Kasumi-1 (cell line): ENCODE measurements at places on chromosomes 2 and 18.

DNA sequence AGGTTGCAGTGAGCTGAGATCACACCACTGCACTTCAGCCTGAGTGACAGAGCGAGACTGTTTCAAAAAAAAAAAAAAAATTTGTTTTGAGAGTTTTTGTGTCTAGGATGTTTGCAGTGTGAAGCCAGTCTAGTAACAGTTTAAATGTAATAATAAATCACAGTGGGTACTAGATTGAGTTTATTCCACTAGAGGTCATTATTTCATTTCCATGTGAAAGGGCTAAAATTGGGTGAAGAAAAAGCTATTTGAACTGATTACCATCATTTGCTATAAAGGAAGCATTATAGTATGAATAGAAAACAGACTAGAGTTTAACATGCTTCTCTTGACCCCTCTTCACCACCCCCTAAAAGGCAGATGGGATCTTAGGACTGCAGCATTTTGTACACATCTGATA, 20.3 kb downstream of the SNRPD1 start:
- DNase-seq, result no peak

GRCh38 chr18:13254971-13255927, 36.7 kb downstream of the LDLRAD4 start:
- no peak for DNase-seq

DNA sequence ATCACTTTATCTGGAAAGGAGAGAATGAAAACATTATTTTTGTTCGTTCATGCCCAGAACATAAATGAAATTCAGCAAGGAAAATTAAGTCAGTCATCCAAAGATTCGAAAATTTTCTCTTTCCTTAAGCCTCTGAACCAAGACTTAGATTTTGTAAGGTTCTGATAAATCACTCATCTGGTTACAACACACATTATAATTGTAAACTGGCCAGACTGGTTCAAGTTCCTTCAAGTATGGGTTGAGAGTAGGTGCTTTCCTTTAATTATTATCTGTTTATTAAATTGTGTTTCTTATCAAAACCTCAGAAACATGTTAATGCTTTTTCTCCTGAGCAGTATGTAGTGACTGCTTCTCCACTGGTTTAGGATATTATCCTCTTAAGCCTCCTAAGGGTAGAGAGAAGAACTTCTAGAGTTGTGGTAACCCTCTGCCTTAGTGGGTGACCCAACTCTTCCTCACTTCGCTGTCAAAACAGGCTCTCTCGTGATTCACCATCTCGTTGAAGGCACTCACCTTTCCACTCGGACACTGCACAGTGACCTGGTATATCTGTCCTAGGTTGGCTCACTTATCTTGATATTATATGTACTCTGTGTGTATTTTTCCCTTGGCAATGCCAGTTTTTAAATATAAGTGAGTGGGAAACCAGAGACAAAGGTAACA, 325.9 kb downstream of the PAX3 start:
- no peak for DNase-seq

DNA sequence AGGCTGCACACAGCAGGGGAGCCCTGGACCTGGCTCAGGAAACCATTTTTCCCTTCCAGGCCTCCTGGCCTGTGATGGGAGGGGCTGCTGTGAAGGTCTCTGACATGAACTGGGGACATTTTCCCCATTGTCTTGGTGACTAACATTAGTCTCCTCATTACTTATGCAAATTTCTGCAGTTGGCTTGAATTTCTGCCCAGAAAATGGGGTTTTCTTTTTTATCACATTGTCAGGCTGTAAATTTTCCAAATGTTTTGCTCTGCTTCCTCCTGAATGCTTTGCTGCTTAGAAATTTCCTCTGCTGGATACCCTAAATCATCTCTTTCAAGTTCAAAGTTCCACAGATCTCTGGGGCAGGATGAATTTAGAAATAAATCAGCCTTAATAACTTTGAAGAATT, 78.2 kb downstream of the EHBP1 start:
- DNase-seq, result no peak

GRCh38 chr2:181393472-181393871, 63.7 kb upstream of the ITGA4 start:
- peak; percentile 95 for DNase-seq

GRCh38 chr2:132824716-132825115, 154.7 kb upstream of the LYPD1 start:
- no peak for DNase-seq

DNA sequence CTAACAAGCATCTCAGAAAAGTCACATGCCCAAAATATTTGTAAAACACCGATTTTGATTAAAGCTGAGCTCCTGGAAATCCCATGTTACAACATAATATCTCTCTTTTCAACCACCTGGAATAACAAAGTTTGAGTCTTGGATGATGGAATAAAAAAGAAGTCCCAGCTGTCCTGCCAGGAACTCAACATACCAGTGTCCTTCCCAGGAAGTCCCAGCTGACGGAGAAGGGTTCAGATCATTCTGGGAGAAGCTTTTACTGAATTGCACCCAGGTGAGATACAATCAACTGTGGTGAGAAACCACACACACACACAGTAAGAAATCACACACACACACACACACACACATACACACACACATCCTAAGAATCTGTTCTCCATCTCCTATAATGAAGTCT, 413.1 kb upstream of the PKDCC start:
- no peak for DNase-seq

GRCh38 chr18:79924814-79925731, 26.4 kb downstream of the SLC66A2 start:
- DNase-seq, result no peak

GRCh38 chr2:98335271-98335670, 11.0 kb upstream of the CNGA3 start:
- no peak for DNase-seq

- DNase-seq, result no peak
Measured at GRCh38 chr2:64085936-64086335, 58.3 kb downstream of the PELI1 start.

- no peak for DNase-seq
Measured at GRCh38 chr2:236505041-236505440, 64.6 kb upstream of the ACKR3 start.

GRCh38 chr18:62634458-62634857, 80.9 kb upstream of the PHLPP1 start:
- no peak for DNase-seq

DNA sequence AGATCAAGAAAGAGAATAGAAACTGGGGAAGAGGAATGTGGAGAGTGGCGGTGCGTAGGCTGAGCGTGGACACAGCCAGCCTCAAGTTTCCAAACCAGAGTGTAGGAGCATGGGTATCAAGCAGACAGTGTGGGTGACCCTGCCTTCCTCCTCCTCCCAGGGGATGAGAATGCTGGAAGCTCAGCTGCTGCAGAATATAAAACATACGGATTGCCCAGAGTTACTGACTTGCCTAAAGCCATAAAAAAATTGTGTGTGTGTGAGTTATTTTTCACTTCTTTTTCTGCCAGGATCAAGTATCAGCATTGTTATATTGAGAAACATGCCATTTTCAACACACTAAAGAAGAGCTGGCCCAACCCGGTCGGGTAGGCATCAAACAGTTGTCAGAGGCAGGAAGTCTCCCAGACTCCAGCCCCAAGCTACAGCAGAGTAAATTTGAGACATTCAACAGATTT, 333.3 kb upstream of the ACVR2A start:
- no peak for DNase-seq

- no peak for DNase-seq
Measured at GRCh38 chr2:23399674-23400261, 14.8 kb downstream of the KLHL29 start.

DNA sequence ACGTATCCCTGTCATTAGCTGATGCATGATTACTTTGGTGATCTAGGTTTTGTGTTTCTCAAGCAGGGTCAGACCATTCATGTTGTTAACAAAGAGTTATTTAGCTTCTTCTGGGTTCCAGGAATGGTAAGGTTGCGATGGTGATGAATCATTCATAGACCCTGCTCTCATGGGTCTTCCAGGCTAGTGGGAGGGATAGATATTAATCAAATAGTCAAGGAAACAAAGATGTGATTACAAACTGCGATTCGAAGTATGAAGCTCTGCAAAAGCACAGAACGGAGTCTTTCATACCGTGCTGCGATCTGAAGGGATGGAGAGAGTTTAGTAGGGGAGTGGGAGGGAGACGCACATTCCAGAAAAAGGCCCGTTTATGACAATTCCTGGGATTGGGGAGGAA, 42.1 kb downstream of the CAVIN2 start:
- no peak for DNase-seq

DNA sequence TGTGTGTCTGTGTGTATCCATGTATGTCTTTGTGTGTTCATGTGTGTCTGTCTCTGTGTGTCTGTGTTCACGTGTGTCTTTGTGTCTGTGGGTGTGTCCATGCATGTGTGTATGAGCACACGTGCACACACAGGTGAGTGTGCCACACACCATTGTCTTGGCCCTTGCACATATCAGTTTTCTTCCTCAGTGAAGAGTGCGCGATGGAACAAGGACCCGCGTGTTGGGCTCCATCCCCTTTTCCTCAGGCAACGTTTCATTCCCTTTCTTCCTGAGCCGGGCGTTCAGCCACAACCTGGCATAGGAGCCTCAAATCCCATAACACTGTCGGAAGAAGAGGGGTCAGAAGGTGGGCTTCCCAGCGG, 74.3 kb downstream of the PTGR3 start:
- DNase-seq, result no peak

GRCh38 chr2:163711258-163711657, 24.6 kb downstream of the FIGN start:
- DNase-seq, result no peak

GRCh38 chr2:109057686-109058085, 68.7 kb upstream of the EDAR start:
- DNase-seq, result no peak

DNA sequence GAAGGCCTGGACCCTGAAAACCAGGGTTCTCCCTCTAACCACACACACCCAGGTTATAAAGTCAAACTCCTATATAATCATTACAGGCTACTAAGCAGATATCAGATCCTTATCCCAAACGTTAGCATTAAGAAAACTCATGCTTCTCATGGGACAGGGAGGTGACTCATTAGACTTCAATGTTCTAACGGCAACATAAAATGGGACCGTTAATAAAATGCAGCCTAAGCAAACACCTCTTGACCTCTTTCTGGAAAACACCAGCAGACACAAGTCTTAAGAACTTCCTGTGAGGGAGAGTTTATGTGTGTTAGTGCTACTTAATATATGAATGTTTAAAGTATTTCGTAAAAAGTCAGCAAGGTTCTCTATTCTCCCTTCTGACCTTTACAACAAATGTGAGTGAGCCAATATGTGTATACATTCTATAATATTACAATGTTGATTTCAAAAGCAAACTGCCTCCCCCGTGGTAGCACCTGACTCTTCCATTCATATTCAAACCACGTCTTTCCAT, 31.7 kb downstream of the LPIN2 start:
- no peak for DNase-seq

GRCh38 chr2:174606336-174606735, 8.7 kb upstream of the WIPF1 start:
- no peak for DNase-seq

- DNase-seq, result no peak
Measured at GRCh38 chr2:2561346-2562095, 230.4 kb upstream of the MYT1L start.

- no peak for DNase-seq
Measured at GRCh38 chr2:216294305-216294704, 78.0 kb downstream of the MARCHF4 start.

DNA sequence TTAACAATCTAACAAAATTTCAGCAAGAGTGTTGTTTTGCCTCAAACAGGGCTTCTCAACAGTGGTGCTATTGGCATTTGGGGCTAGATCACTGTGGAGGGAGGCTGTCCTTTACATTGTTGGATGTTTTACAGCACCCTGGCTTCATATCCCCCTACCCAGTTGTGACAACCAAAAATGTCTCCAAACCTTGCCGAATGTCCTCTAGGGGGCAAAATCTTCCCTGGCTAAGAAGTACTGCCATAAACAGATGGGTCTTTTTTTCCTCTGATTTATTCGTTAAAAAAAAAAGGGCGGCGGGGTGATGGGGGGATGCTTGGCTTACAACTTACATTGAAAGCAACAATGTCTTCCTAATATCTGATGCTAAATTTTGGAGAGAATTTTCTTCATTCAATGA, 207.6 kb upstream of the CCDC150 start:
- peak; percentile 48 for DNase-seq

- DNase-seq, result no peak
Measured at GRCh38 chr2:136408795-136409194, 290.8 kb upstream of the CXCR4 start.

DNA sequence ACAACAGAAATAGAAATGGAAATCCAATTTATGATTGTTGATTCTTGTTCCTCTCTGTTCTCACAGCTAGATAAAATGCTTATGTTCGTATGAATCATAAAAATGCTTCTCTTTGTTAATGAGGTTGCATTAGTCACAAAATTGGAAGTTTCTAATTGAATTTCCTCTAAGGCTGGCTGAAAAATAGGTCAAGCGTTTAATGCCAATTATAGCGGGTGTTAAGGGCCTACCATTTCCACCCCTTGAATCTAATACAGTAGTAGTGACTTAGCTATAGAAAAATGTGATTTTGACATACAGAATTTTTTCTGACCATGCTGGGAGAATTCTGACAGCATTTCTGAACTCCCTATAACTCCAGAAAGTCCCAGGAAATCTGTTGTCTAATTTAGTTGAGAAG, 107.1 kb downstream of the TTN start:
- DNase-seq, result no peak

DNA sequence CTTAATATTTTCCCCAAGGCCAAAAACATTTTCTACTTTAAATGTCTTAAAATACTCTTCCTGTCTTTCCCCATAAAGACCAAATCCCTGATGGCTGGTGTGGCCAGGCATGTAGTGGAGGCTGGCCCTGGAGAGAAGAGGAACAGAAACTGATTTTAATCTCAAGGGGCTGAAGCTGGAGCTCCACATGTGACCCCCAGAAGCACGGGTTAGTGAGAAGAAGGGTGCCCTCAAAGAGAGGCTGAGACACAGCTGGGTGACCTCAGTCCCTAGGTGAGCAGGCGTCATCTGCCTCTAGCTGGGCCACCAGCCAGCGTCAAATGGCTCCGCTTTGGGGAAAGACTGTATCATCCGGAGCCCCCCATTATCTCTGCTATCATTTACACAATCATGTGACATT, 19.3 kb upstream of the TMEM18 start:
- DNase-seq, result no peak

DNA sequence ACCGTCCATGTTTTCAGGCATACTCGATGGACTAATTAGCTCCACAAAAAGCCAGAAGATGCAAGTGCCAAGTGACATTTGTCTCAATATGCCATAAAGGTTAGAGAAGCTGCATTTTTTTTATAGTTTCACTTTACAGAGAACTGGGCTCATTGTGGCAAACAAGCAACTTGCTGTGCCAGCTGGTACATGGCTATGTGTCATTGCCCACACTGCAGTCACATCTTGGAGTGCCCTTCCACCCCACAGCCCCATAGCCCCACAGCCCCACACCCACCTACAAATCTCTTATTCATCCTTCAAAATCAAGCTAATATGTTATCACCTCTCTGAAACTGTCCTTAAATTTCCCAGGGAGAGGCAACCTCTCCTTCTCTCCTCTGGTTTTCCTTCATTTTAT, 451.9 kb downstream of the ARHGAP15 start:
- no peak for DNase-seq
